ENCODE measurements at places on chromosomes 6 and 20.

- no peak for DNase-seq
These were observed 11.5 kb downstream of the REV3L start for GRCh38 chr6:111471533-111471932.

DNA sequence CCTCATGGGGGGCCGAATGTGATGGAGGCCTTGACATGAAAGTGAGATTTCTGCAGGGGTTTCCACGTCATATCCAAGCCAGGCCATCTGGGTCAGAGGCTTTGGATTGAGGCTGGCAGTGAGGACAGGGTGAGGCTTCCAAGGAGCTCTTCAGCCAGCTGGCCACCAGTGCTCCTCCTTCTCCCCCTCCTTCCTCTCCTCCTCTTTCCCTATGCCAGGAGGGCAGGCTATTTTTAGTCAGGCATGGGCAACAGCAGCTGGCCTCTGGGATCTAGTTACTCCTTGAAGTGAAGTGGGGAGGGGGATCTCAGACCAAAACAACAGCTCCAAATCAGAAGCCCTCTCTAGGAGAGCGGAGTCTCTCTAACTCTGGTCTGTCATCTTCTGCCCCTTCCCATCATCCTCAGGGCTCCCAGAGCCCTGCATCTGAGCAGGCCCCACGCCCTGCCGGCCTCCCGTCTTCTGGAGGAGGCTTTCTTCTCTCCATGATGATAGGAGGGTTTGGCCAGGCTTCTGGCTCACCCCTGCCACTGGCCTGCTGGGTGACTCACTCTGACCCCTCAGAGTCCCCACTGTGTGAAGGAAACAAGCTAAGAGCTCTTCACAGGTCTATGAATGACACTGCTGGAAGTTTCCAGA is 612 bp downstream of the TNNC2 start:
- no peak for DNase-seq

DNA sequence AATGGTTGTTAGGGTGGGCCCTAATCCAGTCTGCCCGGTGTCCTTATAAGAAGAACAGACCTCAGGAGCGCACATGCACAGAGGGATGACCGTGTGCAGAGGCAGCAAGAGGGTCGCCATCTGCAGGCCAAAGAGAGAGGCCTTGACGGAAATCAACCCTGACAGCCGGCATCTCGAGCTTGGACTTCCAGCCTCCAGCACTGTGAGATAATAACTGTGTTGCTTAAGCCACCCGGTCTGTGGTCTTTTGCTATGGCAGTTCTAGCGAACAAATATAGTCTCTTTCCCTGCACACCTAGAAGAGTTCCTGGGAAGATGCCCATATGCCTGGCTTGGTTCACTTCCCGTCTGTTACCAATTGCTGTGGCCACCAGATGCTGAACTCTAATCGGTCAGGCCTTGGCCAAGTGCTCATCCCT is 35.3 kb upstream of the PTGIS start:
- DNase-seq, result no peak

GRCh38 chr20:56520180-56520579 is 4.4 kb upstream of the FAM209A start:
- no peak for DNase-seq

DNA sequence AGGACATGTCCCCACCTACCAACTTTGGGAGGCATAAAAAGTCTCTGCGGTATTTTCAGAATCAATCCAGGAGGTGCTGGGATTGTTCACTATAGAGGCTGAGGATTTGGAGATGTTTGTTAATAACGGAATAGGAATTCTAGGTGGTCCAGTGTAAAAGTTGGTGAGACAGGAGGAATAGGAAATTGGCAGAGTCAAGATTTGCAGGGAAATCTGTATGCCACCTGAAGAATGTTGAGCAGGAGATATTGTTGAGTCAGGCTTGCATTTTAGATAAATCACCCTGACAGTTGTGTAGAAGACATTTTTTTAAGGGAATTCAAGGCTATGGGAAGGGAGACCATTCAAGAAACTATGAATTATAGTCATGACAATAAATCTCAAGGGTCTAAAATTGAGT is 124.8 kb downstream of the COL12A1 start:
- DNase-seq, result no peak

GRCh38 chr20:42706759-42707158 is 482.9 kb downstream of the PTPRT start:
- DNase-seq, result no peak

DNA sequence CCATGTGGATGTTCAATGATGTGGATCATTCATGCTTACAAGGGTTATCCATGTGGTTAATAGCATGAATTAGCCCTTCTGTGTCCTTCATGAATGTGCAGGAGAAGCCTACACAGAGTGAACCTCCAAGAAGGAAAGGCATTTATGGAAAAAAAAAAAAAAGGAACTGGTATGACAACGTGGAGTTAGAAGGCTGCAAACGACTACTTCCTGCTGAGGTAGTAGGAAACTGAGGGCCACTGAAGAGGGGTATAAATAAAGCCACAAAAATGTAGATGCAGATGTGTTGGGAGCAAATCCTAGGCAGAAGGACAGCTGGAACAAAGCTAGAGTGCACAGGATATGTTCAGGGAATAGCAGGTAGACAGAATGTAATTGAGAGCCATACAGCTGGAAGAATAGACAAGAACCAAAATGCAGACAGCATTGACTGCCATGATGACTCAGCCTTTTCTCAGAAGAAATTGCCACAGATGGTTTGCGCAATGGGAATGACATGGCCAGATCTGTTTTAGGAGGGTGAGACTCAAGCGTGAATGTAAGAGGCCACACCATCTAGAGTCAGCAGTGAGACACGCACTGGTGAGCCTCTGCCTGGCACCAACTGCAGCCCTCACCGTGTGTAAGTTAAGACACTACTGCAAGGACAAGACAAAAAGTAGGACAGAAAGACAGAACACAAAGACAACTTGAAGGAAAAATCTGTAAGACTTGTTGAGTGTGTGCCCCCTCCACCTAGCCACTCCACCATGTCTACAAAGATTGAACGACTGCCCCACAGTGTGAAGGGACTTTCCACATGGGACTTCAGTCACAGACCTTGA is 79.8 kb downstream of the KIF13A start:
- DNase-seq, result no peak

- no peak for DNase-seq
These were observed 133.9 kb downstream of the JPH2 start for GRCh38 chr20:44053046-44053445.

DNA sequence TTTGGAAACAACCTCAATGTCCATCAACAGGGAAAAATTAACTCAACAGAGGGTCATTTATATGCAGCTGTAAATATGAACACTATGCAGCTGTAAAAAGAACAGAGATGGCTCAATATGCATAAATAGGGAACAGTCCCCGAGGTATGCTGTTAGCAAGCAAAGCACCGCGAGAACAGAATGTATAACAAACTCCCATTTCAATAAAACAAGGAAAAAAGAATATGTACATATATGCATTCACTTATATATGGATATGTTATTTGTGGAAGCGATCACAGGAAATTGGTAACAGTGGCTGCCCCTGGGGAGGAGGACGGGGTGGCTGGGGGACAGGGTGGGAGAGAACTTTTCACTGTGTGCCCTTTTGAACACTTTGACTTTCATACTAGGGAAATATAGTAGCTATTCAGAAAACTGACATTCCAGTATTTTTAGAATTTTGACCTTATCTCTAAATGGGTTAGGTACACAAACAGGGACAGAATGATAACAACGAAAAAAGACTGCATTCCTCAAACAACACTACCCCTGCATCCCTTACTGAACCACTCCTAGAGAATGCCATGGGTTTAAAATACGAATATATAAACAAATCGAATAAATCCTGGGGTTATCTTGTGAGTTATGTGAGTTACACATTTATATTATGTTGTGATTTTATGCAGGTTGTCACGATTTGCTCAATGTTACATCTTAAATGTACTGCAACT is 64.5 kb downstream of the KCNB1 start:
- no peak for DNase-seq

- DNase-seq, result no peak
These were observed 12.8 kb downstream of the BHLHE23 start for GRCh38 chr20:62993856-62994494.

DNA sequence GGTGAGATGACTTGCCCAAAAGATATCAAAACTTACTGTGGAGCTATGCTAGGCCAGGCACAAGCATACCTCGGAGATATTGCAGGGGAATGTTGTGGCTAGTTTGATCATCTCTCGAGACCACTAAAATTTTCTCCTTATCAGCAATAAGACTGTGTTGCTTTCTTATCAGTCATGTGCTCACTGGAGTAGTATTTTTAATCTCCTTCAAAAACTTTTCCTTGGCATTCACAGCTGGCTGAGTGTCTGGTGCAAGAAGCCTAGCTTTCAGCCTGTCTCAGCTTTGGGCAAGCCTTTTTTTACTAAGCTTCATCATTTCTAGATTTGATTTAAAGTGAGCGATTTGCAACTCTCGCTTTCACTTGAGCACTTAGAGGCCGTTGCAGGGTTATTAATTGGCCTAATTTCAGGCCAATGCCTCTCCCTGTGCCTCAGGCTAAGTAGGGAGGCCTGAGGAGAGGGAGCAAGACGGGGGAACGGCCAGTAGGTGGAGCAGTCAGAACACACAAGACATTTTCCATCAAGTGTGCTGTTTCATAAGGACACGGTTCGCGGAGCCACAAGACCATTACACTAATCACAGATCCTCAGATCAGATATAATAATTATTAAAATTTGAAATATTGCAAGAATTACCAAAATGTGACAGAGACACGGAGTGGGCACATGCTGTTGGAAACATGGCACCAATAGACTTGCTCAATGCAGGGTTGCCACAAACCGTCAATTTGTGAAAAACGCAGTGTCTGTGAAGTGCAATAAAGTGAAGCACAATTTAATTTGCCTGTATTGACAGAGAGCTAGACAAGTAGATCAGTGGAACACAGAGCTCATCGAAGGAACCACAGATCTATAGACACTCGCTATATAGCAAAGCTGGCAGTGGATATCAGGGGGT is 106.8 kb upstream of the SIRPG start:
- DNase-seq, result no peak

GRCh38 chr6:39194466-39194865 is 34.8 kb downstream of the KCNK5 start:
- DNase-seq, result no peak

DNA sequence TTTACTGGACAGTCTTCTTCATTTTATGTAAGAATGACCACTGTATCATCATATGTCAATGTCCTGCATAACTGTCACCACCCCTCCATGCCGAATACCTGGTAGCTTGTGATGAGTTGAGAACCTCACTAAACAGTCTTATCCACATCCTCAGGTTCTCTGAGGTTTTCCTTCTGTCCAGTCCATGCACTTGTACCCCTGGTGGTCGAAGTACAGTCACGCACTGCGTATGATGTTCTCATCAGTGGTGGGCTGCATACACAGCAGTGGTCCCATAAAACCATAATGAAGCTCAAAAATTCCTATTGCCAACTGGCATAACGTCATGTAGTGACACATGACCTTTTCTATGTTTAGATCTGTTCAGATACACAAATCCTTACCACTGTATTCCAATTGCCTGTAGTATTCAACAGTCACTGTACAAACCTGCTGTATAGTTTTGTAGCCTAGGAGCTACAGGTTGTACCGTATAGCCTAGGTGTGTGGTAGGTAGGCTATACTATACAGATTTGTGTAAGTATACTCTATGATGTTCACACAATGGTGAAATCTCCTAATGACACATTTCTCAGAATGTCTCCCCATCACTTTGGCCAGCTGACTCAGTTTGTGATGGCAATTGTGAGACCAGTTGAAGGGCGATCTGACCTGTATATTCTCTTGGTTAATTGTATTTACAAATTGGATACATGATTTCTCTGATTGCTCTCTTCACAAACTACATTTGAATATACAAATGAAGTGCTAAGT is 31.3 kb upstream of the SDCBP2 start:
- no peak for DNase-seq

All from cortex of kidney (tissue), 1 donor.